Panc1 (cell line): ENCODE measurements at places on chromosomes 1 and 21. TPM values are rescaled to one million over a fixed set of nuclear protein-coding genes. Genes with fewer than 3 reads are reported as not detected.

- no peak overlapping the region for H3K27ac ChIP-seq
- H3K4me1 ChIP-seq: no peaks in the 10 kb centered on the region
These were observed 78.5 kb downstream of the RUNX1 start for GRCh38 chr21:34970566-34970965.

- H3K36me3 ChIP-seq: no peaks in the 10 kb centered on the region
- H3K4me3 ChIP-seq: no peak overlapping the region
- H3K4me1 ChIP-seq: peaks cover 6% of the 10 kb centered on the region
- H3K27ac ChIP-seq: peak overlapping the region; percentile 82
These were observed 91.2 kb upstream of the SLC45A1 start for GRCh38 chr1:8226747-8227146.

- H3K4me3 ChIP-seq: no peak overlapping the region
- H3K36me3 ChIP-seq: no peaks in the 10 kb centered on the region
- no peak overlapping the region for H3K27ac ChIP-seq
- DNase-seq: no peak
- H3K27me3 ChIP-seq: no peaks in the 10 kb centered on the region
- peaks cover 14% of the 10 kb centered on the region for H3K4me1 ChIP-seq
These were observed 41.0 kb upstream of the SEC16B start for GRCh38 chr1:178010674-178011464.

DNA sequence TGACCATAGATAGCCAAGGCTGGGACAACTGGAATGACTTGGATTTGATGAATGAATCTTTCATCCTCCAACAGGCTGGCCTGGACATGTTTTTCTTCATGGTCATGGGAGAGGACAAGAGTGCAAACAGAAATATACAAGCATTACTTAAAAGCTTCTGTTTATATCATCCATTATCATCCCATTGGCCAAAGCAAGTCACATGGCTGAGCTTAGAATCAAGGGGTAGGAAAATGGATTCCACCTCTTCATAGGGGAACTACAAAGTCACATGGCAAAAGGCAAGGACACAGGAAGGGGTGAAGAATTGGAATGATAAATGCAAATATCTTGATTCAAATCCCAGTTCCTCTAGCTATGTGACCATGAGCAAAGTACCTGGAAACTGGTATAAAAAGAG lies 90.2 kb upstream of the BARHL2 start:
- H3K36me3 ChIP-seq: no peaks in the 10 kb centered on the region
- no peak for DNase-seq
- H3K4me3 ChIP-seq: no peak overlapping the region
- H3K27ac ChIP-seq: no peak overlapping the region

Gene SLC16A4
- 0.46 TPM for total RNA-seq

Gene SEMA6C
- 5.7 TPM for total RNA-seq
